Dorsolateral prefrontal cortex (tissue), 122 donors: ENCODE measurements at places on chromosomes 5 and 9.

DNA sequence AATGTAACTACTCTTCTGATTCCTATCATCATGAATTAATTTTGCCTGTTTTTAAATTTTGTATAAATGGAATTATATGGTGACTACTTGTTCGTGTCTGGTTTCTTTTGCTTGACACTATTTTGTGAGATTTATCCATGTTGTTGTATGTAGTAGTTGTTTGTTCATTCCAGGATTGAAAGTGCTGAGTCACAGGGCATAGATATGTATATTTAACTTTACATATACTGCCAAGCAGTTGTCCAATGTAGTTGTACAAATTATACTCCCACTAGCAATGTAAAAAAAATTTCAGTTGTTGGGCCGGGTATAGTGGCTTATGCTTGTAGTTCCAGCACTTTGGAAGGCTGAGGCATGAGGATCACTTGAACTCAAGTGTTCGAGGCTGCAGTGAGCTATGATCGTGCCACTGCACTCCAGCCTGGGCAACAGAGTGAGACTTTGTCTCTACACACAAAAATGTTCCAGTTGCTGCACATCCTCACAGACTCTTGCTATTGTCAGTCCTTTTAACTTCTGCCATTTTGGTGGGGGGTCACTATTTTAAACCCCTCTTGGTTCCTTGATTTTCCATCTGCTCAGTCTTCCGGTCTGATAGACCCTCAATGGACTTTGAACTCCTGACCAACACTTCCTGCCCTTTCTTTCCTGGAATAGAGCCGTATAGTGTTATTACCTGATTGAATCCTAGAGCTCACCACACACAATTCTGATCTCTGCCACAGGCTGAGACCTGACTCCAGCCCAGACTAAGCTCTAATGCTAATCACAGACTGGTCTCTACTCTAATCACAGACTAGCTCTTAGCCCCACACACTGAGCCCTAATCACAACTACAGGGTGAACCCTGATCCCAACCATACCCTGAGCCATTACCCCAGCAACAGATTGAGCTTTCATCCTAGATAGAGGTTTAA lies 69.3 kb upstream of the MELK start:
- no peak for DNase-seq

DNA sequence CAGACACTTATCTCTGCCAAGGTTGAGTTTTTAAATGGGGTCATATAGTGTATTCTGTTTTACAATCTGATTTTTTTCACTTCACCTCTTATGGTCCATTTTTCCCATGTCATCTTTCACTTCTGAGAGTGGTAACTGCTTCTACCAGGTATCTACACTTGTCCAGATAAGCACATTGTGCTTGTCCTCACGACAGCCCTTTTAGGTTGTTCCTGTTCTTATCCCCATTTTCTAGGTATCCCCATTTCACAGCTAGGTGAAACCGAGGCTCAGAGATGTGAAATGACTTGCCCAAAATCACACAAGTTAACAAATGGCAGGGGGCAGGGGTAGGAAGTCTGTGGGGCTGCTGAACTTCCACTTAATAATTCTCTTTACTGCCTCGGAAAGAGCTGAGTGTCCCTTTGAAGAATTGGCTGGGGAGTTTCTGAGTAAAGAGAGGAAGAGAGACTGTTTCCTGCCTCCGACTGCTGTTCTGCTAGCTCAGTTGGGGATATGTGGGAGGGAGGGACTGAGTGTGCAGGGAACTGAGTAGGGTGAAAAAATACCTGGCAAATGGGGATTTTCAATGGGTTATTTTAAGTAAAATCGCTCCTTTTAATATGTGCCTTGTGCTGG lies 255.4 kb downstream of the GRIA1 start:
- DNase-seq: no peak

GRCh38 chr5:168401880-168402279 lies 84.4 kb upstream of the RARS1 start:
- no peak for DNase-seq

DNA sequence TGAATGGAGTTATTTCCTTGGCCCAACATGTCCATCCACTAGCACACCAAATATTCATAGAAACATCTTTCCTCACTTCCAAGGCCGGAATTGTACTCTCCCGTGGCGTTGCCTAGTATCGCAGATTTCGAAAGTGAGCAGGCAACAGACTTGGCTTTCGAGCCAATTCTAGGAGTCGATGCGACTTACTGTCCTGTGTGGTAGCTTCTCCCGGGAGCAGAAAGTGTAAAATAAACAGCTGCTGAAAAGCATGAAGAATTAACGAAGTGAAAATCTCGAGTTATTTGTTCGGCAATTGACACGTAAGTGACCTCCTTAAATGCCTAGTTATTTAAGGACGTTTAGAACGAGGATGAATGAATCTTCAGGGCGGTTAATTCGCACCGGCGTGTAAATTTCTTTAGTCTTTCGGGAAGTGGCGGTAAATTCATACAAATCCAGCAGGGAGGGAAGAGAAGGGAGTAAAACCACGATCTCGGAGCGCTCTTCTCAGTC lies 449 bp upstream of the PCSK5 start:
- DNase-seq: no peak

- no peak for DNase-seq
Observed at GRCh38 chr9:137878146-137878941, 762 bp downstream of the CACNA1B start.

DNA sequence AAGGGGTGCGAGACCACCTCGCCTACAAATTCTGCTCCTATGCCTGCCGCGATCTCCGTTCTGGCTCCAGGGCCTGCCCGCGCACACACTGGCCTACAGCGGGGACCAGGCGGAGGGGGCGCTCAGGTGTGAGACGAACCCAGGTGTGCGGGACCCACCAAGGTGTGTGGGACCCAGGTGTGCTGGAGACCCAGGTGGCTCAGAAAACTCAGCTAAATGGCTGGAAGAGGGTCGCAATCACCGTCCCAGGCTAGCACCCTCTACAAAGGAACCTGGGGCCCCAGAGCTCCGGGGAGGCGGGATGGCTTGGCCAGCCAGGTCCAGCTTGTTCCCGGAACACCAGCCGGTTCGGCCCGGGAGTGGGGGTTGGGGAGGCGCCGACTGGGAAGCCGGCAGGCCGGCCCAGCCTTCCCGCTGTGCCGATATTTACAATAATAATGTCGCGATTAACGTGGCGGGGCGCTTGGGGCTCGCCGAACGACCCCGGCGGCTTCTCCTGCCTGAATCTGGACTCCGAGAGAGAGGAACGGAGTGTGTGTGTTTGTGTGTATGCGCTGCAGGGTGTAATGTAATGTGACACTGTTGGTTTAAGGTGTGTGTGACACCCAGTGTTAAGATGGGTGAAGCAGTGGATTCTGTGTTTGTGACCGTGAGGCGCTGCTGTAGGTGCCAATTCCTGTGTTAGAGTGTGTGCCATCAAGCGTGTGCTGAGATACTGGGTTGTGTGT lies 1.4 kb downstream of the PCDH1 start:
- no peak for DNase-seq

DNA sequence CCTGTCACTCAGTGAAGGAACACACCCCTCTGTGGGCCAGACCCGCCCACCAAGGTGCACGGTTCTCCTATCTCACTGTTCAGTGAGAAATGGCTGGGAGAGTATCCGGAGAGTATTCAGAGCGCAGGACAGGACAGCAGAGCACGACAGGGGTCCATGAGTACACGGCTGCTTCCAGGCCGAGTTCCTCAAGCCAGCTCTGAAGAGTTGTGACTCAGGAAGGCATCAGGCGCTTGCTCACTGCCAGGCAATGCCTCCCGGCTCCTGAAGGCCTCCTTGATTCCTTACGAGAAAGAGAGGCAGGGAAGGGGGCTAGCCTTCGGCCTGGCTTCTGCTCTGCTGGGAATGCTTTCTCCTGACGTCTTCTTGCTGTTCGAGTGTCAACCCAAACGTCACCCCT lies 132.1 kb upstream of the PPP1R26 start:
- no peak for DNase-seq

DNA sequence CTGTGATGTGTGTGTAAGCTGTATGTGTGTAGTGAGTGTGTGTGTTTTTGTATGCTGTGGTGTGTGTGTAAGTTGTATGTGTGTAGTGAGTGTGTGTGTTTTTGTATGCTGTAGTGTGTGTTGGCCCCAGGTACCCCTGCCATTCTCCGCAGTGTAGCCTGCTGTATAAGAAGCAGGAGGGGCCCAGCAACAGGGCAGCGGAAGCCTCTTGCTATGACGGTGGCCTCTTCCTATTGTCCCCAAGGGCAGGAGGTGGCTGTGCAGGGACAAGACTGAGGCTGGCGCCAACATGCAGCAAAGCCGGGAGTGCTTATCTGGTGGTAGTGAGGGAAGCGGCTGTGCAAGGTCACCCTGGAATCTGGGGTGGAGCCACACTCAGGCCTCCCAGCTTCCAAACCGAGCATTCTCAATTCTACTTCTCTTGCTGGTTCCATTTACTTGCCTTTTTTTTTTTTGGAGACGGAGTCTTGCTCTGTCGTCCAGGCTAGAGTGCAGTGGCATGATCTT lies 5.1 kb downstream of the SPAAR start:
- DNase-seq: no peak

GRCh38 chr9:136533775-136534157 lies 12.1 kb downstream of the NOTCH1 start:
- DNase-seq: no peak

DNA sequence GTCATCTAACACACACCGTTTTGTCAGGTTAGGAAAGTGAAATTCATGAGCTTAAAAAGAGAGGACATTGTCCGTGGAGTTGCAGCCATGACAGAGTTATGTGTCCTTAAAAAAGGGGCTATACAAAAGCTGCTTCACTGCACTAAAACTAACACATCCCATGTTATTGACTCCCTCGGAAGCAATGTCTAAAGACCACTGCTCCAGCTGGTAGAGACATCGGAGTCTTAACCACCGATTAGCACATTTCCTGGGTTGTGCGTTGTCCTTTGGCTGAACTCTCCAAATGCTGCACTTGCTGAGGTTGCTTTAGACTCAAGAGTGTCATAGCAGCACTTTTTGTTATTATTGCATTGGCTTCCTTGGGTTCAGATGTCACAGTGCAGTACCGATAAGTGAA lies 128.3 kb upstream of the C9orf72 start:
- no peak for DNase-seq

DNA sequence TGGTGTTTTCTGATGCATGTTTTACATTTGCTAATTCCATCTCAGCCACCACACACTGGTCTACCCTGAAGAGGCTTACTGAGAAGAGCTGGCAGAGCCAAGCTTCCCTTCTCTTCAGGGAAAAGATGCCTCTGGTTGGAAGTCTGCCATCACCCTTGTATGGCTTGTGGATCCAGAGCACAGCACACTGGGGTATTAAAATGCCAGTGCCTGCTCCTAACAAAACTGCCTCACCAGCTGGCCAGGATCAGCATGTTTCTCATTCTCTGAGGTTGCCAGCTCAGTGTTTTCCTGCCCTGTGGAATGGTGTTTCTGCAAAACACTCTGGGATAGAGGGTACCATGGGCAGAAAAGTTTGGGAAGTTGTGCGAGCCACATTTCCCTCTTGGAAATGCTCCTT lies 31.6 kb upstream of the ZNF618 start:
- DNase-seq: no peak

GRCh38 chr5:21236971-21237427 lies 1249.0 kb upstream of the CDH18 start:
- DNase-seq: no peak

- DNase-seq: no peak
Observed at GRCh38 chr5:56649569-56649968, 165.8 kb upstream of the MAP3K1 start.

- no peak for DNase-seq
Observed at GRCh38 chr5:159456261-159456660, 126.0 kb upstream of the IL12B start.

GRCh38 chr9:75448281-75448680 lies 360.0 kb downstream of the OSTF1 start:
- no peak for DNase-seq
